Epithelial cell of umbilical artery (primary cell): ENCODE measurements at places on chromosomes 1 and 21. TPM values are rescaled to one million over a fixed set of nuclear protein-coding genes. Genes with fewer than 3 reads are reported as not detected.

The CYP4A11 gene
- total RNA-seq = not detected in 2 replicates

The FAM110D gene
- 2.1 and 3.9 TPM in 2 replicates for total RNA-seq

The RNF220 gene
- total RNA-seq = 71.5 and 113 TPM in 2 replicates

The CRP gene
- 0.32 TPM in 1 of 2 replicates, not detected in the other for total RNA-seq

The DNALI1 gene
- 0.65 and 1.2 TPM in 2 replicates for total RNA-seq

The KRTAP21-1 gene
- total RNA-seq = not detected in 2 replicates

The KCNE1 gene
- 0.15 TPM in 1 of 2 replicates, not detected in the other for total RNA-seq

The BECN2 gene
- total RNA-seq = not detected in 2 replicates
